ENCODE measurements at places on chromosomes 2 and 18.

GRCh38 chr2:73291461-73292315, 1.7 kb downstream of the EGR4 start:
- peak; percentile 34 for DNase-seq

- peak; percentile 81 for DNase-seq
Measured at GRCh38 chr2:161134547-161135518, 25.4 kb upstream of the TANK start.

GRCh38 chr18:76274468-76275289, 220.4 kb downstream of the ZNF516 start:
- peak; percentile 72 for DNase-seq

DNA sequence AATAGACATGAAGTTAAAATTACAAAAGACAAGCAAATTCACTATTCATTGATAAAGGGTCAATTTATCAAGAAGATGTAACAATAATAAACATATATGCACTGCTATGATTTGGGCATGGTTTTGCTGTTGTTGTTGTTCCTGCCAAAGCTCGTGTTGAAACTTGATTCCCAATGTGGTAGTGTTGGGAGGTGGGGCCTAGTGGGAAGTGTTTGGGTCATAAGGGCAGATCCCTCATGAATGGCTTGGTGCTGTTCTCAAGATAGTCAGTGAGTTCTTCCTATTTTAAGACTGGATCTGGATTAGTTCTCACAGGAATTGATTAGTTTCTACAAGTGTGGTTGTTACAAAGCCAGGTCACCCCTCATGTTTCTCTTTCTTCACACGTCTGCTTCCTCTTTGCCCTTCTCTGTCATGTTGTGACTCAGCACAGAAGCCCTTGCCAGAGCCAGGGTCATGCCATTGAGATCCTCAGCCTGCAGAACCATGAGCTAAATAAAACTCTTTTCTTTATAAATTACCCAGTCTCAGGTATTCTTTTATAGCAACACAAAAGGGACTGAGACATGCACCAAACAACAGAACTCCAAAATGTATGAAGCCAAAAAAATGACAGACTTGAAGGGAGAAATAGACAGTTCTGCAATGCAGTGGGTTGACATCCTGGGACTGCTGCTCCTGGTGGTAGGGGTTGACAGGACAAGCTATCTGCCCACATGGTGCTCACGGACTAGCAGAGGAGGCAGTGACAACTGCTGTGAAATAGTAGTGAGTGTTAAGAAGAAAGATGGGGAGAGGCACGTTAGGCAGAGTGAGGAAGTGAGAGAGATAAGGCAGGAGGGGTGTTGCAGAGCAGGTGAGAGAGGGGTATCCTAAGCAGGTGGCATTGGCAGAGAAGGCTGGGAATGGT, 18.6 kb upstream of the SKA1 start:
- DNase-seq: no peak

DNA sequence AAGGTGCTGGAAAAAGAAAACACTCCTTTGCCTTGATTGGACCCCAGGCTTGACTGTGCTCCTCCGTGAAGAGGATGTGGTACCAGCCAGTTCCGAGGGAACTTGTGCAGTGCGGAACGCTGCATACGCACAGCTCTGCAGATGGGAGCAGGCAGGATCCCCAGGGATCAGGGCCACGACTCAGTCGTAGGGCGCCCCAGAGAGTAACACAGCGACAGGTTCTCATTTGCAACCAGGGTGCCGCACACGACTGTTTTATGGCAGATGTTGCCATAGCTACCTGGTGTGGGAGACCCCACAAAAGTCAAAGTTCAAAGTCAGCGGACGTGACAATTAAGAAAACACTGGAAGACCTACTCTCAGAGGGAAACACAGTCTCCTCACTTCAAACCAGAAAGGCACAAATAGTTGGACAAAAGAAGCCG, 779 bp downstream of the MALL start:
- no peak for DNase-seq

- DNase-seq: no peak
Measured at GRCh38 chr2:14960686-14961324, 328.3 kb downstream of the LRATD1 start.

DNA sequence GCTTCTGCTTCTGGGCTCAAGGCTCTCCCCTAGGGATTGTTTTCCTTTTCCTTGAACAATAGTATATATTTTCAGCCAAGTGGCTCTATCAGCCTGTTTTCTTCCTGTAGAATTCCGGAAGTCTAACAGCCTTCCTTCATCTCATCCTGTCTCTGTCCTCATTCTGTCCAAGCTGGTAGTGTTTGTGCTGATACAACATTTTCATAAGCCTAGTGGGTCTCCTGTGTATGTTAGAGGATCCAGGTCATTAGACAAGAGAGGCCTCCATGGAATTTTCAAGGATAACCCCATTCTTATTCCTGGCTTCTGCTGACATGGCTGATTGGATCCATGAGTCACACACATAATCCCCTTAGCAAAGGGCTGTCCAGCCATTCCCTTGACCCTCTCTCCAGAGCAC, 467.6 kb downstream of the PTPRM start:
- no peak for DNase-seq

DNA sequence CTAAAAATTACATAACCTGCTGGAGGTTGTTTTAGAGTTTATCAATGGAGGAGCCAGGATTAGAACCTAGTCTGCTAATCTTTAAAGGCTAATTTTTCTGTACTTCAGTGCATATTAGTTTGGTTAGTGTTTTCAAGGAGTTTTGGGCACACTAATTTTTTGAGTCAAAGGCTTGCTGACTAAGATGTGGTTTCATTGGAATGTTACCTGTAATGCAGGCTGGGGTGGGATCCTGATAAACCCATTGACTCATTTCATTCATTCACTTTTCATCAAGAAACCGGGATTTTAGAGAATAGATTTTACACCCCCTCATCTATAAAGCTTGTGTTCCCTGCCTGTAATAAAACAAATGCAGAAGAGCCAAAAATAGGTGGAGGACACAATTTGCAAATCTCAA, 91.9 kb upstream of the IL1R2 start:
- no peak for DNase-seq

- no peak for DNase-seq
Measured at GRCh38 chr2:51297488-51297887, 265.6 kb upstream of the NRXN1 start.

DNA sequence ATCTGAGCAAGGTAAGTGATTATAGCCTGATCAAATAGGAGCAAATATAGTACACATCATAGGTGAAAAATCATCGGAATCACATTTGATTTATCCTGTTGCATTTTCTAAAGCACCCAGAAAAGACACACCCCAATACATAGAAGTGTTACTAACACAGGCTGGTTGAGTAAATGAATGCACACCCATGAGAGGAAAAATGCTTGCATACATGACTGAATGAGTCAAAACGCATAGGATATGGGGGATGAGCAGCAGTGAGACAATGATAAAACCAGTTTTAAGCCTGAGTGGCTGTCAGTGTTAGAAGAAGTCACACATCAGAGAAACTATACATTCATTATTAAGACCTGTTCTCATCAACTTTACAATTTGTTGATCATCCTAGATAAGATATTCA, 449.6 kb upstream of the CDH20 start:
- no peak for DNase-seq

DNA sequence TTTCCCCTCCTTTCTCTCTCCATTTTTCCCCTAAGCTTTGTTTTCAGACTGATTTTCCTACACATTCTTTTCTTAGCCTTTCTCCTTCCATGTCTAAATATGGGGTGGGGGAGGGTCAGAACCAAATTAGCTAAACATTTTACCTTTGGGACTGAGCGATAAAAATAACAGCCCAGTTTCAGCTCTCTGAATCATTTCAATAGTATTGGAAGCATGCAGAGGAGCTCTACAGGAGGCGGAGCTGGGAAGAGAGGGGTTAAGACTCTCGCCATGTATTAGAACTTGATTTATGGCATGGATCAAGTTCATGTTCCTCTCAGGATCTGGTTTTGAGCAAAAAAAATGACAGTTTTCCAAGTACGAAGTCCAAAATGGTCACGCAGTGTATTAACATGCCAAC, 109.1 kb downstream of the CPO start:
- no peak for DNase-seq

DNA sequence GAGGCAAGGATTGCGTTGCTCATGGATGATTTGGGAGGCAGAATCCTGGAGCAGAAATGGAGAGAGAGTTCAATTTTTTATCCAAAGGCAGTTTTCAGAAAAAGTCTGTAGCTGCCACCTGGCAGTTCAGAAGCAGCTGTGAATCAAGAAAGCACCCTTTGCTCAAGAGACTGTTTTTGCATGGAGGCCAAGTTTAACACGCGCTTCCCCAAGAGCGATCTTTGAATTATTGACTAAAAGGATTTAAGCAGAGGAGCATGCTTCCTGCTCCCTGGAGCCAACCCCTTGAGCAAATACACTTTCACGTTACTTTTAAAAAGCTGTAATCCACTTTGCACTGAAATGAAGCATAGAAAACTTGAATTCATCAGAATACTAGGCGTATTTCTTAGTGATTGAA, 252.4 kb downstream of the RNF144A start:
- DNase-seq: no peak

DNA sequence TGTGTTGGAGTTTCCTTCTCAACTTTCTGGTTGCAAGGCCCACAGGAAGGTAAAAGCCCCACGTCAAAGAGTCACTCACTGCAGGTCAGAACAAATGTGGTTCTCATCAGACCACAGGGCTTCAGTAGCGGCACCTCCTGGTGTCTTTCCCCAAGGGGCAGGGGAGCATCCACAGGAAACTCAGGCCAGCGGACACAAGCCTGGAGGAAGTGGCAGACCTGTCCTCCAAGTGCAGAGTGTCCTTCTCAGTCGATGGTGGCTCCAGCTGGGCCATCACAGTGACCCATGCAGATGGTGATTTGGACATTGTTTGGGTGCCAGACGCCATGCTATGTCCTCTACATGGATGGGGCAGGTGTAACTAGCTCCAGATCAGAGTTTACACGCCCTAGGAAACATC, 84.9 kb downstream of the ACKR3 start:
- DNase-seq: no peak

GRCh38 chr2:148926291-148926961, 51.4 kb downstream of the KIF5C start:
- peak; percentile 27 for DNase-seq

GRCh38 chr2:131026919-131027318, 66.3 kb downstream of the FAM168B start:
- no peak for DNase-seq

DNA sequence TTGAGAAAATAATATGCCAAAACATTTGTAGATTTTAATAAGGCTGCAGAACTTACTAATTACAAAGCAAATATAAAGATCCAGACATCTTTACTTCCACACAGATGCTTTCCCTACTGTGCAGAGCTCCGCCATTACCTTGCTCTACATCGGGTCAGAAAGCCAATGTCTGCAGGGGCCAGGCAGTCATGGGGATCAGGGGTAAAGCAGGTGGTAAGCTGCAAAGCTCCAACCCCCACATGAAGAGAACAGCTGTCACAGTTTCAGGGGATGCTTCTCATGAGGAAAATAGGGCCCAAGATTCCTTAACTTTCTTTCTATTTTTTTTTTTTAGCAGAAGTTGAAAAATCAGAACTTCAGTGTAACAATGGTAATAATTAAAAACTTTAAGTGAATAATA, 102.7 kb downstream of the DCC start:
- no peak for DNase-seq

DNA sequence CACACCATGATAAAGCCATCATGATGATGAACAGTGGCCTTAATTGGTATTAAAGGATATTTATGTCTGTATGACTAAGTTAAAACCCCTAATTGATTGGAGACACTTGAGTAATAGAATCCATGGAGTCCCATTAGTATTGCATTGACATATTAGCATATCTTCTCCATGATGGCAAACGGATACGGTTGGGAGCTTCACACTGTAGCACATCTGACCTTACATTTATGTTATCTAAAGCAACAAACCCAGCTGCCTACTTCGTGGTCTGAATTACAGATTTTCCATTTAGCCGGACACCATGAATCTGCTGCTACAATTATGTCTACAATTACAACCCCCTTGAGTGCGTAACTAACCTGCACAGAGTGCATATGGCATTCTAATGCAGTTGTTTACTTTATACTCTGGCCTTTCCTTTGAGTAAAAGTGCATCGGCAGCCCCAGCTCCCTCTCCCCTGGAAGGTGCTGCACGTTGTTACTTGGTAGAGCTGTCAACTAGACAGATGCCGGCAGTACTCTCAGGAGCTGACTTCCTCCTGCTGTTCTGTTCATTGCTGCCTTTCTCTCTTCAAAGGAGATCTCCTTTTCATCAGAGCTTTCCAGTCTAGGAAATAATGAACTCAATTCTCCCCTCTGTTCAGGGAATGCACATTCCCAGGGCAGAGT, 92.1 kb downstream of the LRRC30 start:
- peak; percentile 3 for DNase-seq

GRCh38 chr2:197247083-197247482, 63.5 kb downstream of the ANKRD44 start:
- no peak for DNase-seq

- no peak for DNase-seq
Measured at GRCh38 chr2:237556773-237557632, 9.4 kb upstream of the PRLH start.

DNA sequence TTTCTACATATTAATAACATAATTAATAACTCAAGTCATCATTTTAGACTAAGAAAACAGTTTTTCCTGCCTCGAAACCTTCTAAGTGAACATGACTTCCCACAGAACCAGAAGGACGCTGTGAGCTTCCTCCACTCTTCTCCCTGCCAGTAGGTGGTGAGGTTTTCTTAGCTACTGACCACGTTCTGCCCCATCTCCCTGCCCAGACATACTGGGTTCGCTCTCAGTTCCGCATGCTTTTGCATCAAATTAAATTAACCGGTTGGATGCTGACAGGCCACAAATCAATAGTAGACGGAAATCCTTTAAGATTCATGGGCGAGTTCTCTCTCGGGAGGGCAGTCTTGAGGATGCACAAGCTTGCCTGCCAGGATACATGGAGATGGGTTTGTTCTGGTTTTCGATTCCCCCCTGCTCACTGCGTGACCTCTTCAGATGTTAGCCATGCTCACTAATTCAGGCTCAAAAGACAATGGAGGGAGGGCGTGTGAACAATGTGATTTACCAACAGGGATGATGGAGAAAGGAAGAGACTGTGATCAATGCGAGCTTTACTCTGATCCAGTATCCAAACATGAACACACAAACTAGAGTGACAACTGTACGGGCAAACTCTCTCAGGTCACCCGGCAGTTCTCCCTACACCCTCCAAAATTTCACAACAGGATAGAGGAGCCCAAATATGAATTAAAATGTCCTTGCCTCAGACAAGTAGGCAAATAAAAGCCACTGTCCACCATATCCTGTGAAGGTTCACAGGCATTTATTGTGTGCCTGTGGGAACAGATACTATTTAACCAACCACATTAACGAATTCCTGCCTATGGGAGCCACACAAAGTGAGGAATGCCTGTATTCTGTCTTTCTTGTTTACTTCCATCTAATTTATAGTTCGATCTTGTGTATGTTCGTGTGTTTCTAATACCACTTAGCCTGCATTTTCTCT, 375.7 kb downstream of the EIPR1 start:
- peak; percentile 1 for DNase-seq

DNA sequence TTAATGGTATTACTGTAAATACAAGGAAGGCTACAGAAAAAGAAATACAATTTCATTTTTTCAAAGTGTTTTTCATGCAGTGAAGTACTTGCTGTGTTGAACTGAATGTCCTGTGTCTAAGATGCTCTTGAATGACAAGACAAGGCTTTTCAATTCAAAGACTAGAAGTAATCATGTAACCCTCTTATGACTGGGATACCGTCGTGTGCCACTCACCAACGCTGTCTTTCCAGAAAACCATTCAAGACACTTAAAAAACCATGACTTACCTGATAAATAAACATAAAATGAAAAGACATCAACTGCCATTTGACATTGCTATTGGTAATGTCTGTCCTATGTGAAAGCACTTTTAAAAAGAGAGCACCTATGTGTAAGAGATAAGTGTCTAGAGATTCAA, 183.1 kb upstream of the DPP10 start:
- no peak for DNase-seq

Data from NCI-H1092 treated with DMSO at 0.1 percent for 48 hours (cell line).